PC-3 (cell line): ENCODE measurements at places on chromosomes 12 and 14. TPM values are rescaled to one million over a fixed set of nuclear protein-coding genes. Genes with fewer than 3 reads are reported as not detected.

GRCh38 chr12:79266343-79267144 lies 402.0 kb downstream of the SYT1 start:
- H3K4me3 ChIP-seq: no peak overlapping the region
- H3K36me3 ChIP-seq: no peaks in the 10 kb centered on the region
- no peak for DNase-seq
- no peak overlapping the region for H3K27ac ChIP-seq

DNA sequence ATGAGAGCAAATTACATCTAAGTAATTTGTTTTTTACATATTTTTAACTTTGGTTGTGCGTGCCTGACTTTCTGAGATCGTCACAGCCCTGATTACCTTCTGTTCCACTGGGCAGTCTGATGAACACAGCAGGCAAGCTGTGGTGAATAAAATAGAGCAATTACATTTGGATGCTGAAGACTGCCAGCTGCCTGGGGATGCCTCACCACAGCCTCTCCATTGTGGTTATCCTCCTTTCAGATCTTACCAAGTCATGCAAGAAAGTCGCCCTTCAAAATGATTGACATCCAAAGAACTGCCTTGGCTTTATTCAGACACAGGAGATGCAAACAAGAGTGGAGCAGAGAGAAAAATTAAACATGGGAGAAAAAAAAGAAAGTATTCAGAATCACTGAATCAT lies 456.6 kb upstream of the TMPO start:
- H3K36me3 ChIP-seq: no peaks in the 10 kb centered on the region
- DNase-seq: no peak
- H3K27ac ChIP-seq: no peak overlapping the region
- H3K4me1 ChIP-seq: no peaks in the 10 kb centered on the region
- H3K27me3 ChIP-seq: 0 out of 2 replicates have a peak, but pooled peaks cover 8% of the 10 kb centered on the region

TSPAN8 gene
- total RNA-seq: 1.3 TPM in 1 of 2 replicates, not detected in the other

- H3K36me3 ChIP-seq: peaks cover 4% of the 10 kb centered on the region; the same call in 1 of the 2 replicates
- H3K4me1 ChIP-seq: no peaks in the 10 kb centered on the region
- H3K27me3 ChIP-seq: no peaks in the 10 kb centered on the region
- no peak for DNase-seq
- no peak overlapping the region for H3K27ac ChIP-seq
- no peak overlapping the region for H3K4me3 ChIP-seq
Observed at GRCh38 chr14:104787736-104788135, 7.8 kb downstream of the AKT1 start.

DNA sequence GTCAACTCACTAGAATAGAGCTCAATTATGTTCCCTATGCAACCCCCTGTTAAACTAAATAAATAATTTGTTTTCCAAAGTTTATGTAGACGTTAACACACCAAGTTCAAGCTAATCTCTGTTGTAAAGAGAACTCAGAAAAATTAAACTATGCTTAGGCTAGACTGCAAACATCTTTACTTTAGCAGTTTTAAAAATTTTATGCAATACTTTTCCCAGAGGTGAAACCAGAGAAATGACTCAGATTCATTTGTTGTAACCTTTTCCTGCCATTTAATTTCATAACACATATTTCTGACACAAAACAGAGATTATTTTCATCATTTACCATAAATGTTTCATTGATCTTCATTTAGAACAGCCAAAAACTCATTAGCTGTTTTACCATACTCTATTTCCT lies 27.4 kb downstream of the ABCC9 start:
- no peak for DNase-seq
- no peak overlapping the region for H3K27ac ChIP-seq
- H3K4me1 ChIP-seq: peaks cover 23% of the 10 kb centered on the region
- H3K36me3 ChIP-seq: no peaks in the 10 kb centered on the region

DNA sequence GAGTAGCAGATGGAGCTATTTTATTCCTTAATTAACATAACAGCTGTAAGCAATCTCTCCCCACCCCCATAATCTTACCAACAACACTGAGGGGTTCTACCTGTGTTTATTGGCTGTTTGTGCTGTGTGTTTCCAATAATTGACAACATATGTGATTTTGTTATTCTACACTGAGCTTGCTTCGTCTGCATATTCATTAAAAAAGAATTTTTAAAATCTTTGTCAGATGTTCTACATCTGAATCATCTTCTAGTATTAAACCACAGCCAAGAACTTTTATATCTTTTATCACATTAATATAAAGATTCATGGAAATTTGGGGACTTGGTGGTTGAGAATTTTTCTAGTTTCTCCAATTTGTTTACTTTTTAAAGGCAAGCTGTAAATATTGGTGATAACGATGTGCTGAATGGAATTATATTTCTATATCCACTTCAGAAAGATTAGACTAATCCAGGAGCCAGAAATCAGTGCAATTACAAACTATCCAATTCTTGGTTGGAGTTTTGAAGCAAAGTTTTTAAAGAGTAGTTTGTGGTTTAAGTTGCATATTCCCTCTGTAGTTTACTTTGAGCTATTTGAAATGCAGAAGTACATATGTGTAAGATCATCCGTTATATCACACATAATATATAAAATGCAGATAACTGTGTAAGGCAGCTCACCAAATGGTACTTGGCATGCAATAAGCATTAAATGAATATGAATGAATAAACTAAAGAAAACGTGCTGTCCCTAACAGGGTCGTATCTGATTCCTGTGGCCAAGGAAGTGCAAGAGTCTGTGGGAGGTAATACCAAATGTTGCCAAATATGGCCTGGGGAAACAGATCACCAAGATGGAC lies 206.9 kb downstream of the PELI2 start:
- H3K27me3 ChIP-seq: peaks cover 65% of the 10 kb centered on the region
- no peak overlapping the region for H3K27ac ChIP-seq
- no peaks in the 10 kb centered on the region for H3K4me1 ChIP-seq
- no peaks in the 10 kb centered on the region for H3K36me3 ChIP-seq
- H3K4me3 ChIP-seq: no peak overlapping the region
- no peak for DNase-seq

DNA sequence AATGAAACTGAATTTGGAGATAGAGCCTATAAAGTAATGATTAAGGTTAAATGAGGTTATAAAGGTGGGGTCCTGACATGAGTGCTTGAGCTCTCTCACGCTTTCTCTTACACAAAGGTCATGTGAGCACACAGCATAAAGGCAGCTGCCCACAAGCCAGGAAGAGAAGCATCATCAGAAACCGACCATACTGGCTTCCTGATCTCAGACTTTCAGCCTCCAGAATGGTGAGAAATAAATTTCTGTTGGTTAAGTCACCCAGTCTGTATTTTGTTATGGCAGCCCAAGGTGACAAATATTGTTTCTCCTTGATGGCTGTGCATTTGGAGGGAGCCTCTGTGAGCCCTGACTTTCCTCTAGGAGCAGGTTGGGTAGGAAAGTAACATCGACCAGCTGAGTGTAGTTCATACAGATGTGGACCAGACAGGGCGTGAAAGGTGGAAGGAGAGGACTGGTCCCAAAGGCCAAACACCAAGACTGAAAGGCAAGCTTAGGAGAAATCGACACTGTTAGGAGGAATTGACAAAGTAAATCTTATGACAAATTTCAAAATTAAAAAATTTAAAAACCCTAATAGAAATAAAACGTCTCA lies 97.6 kb upstream of the SLC38A2 start:
- peaks cover 58% of the 10 kb centered on the region for H3K4me1 ChIP-seq
- H3K36me3 ChIP-seq: no peaks in the 10 kb centered on the region
- no peak overlapping the region for H3K27ac ChIP-seq
- no peaks in the 10 kb centered on the region for H3K27me3 ChIP-seq
- H3K4me3 ChIP-seq: no peak overlapping the region

APOF gene
- total RNA-seq: not detected in 2 replicates

GRCh38 chr14:103562179-103562428 lies 353 bp downstream of the BAG5 start:
- peaks cover 41% of the 10 kb centered on the region for H3K4me1 ChIP-seq
- DNase-seq: peak; percentile 20
- H3K36me3 ChIP-seq: peaks cover 24% of the 10 kb centered on the region
- H3K27me3 ChIP-seq: no peaks in the 10 kb centered on the region
- peak overlapping the region; percentile 89 for H3K4me3 ChIP-seq
- H3K27ac ChIP-seq: peak overlapping the region; percentile 84

LRRIQ1 gene
- total RNA-seq: 0.17 and 0.40 TPM in 2 replicates

GRCh38 chr14:95142208-95142607 lies 15.1 kb downstream of the DICER1 start:
- no peak overlapping the region for H3K4me3 ChIP-seq
- H3K36me3 ChIP-seq: peaks cover 11% of the 10 kb centered on the region; the same call in 1 of the 2 replicates
- no peak for DNase-seq
- H3K4me1 ChIP-seq: peaks cover 8% of the 10 kb centered on the region; the same call in 1 of the 2 replicates
- no peak overlapping the region for H3K27ac ChIP-seq

- H3K4me1 ChIP-seq: peaks cover 4% of the 10 kb centered on the region; the same call in 1 of the 2 replicates
- no peaks in the 10 kb centered on the region for H3K36me3 ChIP-seq
- no peak overlapping the region for H3K27ac ChIP-seq
- no peak for DNase-seq
Observed at GRCh38 chr14:99688629-99689028, 4.5 kb downstream of the CYP46A1 start.

- peaks cover 59% of the 10 kb centered on the region for H3K27me3 ChIP-seq
- H3K36me3 ChIP-seq: no peaks in the 10 kb centered on the region
- DNase-seq: no peak
Observed at GRCh38 chr12:47481041-47481440, 224.8 kb downstream of the RPAP3 start.

- H3K36me3 ChIP-seq: no peaks in the 10 kb centered on the region
- peaks cover 9% of the 10 kb centered on the region for H3K4me1 ChIP-seq
- no peaks in the 10 kb centered on the region for H3K27me3 ChIP-seq
- no peak overlapping the region for H3K4me3 ChIP-seq
Observed at GRCh38 chr12:92068459-92068858, 77.2 kb downstream of the BTG1 start.

- H3K36me3 ChIP-seq: no peaks in the 10 kb centered on the region
- H3K27me3 ChIP-seq: no peaks in the 10 kb centered on the region
- H3K4me3 ChIP-seq: no peak overlapping the region
Observed at GRCh38 chr14:80477388-80478160, 266.3 kb upstream of the DIO2 start.
